Stimulated activated CD8-positive, alpha-beta memory T cell treated with anti-CD3 and anti-CD28 coated beads, Interleukin-15, amount 100 ng/mL, for 48 hours (primary cell): ENCODE measurements at places on chromosomes 12 and 14.

DNA sequence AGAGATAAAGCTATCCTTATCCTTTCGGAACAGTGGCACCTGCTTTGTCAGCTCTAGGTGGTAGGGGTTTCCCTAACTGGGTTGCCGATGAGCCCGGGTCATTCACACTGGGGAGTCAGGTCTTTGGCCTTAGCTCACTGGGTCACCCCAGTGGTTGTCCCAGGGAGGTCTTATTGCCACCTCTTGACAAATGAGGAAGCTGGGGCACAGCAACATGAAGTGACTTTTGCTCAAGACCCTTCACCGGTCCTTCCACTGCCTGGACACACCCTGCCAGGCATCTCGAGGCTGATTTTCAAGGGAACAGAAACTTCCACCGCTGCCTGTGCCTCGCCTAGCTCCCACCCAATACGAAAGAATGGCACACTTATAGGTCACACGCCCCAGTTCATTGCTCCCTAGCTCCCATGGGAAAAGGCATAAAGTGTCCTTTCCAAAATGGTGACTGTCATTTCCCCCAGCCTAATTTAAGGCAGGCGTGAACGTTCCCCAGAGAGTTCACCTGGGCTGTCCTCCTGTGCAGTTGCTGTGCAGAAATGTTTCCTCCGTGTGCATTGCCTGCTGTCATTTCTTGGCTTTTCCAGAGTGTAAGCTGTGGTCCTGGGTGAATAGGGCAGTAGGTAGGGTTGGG is 156.1 kb upstream of the CCND2 start:
- no peak for DNase-seq

GRCh38 chr12:75660805-75661404 is 149.5 kb upstream of the KRR1 start:
- DNase-seq: no peak

DNA sequence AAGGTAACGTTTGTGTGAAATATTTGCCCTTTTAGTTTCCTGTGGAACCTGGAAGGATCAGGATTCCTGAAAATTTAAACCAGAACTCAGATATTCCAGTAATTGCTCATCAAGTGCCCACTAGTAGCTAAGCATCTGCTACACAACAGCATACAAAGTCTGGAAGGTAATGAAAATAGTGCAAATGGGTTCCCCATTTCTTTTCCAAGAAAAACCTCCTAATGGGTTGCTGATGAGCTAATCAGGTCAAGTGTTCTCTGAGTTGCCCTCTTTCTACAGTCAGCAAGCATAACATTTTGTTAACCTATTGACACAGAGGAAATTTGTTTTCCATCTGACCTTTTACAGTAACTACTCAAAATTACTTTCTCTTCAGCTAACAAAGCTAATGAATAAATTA is 83.6 kb upstream of the PMCH start:
- no peak for DNase-seq

DNA sequence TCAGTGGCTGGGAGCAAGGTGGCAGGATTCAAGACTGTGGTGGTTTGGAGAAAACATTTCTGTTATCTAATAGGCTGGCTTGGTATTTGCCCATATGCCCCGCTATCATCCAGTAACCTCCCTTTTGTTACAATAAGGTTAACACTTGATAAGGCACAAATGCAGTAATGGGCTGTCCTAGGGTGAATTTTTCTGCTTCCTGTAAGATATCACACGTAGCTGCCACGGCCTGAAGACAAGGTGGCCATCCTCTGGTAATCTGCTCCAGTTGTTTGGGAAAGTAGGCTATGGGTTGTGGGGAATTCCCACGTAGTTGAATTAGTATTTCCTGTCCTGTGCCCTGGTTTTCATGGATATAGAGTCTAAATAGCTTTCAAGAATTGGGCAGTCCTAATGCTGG is 23.1 kb downstream of the ANG start:
- no peak for DNase-seq

DNA sequence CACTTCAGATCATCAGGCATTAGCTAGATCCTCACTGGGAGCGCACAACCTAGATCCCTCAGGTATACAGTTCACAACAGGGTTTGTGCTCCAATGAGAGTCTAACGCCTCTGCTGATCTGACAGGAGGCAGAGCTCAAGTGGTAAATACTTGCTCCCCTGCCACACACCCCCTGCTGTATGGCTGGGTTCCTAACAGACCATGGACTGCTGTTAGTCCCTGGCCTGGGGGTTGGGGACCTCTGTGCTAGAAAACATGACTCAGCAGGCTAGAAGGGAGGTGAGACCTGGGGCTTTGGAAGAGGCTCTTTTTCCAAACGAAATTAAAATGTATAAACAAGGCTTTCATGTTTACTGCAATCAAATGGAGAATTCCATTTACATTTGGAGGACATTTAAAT is 691.1 kb downstream of the FLRT2 start:
- no peak for DNase-seq

GRCh38 chr12:12408265-12408690 is 51.4 kb downstream of the BORCS5 start:
- no peak for DNase-seq

DNA sequence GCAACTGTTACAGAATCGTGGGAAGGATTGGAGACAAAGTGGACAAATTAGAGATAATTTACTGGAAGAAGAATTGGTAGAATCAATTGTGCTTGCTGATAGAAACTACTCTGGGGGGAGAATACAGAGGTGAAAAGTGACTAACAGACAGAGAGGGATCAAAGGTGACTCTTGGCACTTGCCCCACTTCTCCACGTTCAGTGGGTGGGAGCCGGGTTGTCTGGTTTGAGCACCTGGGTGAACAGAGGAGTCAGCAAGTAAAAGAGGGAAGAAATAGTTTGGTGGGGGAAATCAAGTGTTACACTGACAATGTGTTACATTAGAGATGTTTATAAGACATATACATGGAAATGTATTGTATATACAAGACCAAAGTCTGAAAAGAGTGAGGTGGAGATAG is 69.1 kb downstream of the PPP2R5E start:
- no peak for DNase-seq

GRCh38 chr12:54658306-54659264 is 10.4 kb upstream of the DCD start:
- DNase-seq: peak; percentile 9

DNA sequence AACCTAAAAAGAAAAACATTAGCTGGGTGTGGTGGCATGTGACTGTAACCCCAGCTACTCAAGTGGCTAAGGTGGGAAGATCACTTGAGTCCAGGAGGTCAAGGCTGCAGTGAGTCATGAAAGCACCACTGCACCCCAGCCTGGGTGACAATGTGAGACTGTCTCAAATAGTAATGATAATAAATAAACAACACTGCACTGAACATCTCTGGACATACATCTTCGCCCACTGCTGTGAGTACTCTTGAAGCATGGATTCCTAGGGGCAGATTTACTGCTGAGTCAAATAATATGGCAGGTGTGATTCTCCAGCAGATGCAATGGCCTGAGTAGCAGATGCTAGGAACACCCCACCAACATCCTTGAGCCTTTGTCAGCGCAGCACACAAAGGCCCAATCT is 23.6 kb downstream of the ABCB9 start:
- DNase-seq: no peak

GRCh38 chr14:40870252-40870651 is 736.4 kb upstream of the LRFN5 start:
- no peak for DNase-seq

- DNase-seq: no peak
Observed at GRCh38 chr14:78700236-78700635, 530.1 kb downstream of the NRXN3 start.

DNA sequence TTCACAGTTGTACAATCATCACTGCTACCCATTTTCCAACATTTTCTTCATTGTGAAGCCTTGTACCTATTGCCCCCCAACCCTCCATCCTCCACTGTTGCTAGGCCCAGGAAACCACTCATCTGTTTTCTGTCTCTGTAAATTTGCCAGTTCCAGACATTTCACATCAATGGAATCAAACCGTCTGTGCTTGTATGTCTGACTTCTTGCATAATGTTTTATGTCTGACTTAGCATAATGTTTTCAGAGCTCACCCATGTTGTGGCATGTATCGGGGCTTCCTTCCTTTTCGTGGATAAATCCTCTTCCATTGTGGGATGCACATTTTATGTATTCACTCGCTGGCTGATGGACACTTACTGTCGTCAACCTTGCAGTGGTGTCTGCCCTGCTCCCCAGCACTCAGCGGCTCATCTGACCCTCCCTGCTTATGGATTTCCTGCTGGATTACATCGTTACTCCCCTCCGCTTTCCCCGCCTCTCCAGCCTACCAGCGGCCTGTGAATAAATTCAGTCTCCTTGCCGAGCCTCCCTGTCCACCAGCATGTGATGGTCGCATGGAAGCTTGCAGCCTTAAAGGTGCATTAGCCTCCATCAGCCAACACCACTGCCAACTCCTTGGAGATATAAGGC is 727.6 kb upstream of the TMEM132C start:
- DNase-seq: no peak

- no peak for DNase-seq
Observed at GRCh38 chr14:43464968-43465367, 1042.1 kb downstream of the FSCB start.

DNA sequence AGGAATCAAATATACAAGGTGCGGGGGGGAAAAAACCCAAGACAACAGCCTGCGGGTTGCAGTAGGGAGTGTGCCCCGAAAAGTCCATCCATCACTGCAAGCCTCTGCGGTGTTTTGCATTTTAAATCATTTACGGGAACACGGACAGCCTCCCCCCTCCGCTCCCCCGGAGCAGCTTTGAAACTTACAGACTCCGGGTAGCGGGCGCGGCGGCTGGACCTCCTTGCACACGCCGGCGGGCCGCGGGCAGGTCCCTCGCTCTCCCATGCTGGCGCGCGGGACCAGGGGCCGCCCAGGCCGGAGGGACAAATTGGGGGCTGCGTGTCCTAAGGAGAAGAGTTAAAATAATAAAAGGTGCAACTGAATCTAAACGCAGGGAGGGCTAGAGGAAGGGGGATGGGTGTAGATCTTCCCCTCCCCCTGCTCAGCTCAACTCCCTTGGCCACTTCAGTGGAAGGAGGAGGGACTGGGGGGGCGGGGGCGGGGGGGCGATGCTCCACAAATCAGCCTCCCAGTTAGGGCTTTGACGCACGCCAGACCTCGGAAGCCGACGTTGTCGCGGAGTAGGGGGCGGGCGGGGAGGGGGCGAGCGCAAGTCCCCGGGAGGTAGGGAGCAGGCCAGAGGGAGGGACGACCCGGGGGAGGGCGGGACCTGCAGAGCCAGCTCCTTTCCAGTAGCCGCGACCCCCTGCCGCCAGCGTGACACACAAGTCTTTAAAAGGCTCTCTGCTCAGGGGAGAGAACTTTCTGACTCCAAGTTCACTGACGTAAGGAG is at the start of gene KCNJ8:
TSS of gene KCNJ8 (minus strand) at position 349 of the 775 bp plus-strand sequence. CDS start 1,090 bp downstream, outside the sequence.
- no peak for DNase-seq

DNA sequence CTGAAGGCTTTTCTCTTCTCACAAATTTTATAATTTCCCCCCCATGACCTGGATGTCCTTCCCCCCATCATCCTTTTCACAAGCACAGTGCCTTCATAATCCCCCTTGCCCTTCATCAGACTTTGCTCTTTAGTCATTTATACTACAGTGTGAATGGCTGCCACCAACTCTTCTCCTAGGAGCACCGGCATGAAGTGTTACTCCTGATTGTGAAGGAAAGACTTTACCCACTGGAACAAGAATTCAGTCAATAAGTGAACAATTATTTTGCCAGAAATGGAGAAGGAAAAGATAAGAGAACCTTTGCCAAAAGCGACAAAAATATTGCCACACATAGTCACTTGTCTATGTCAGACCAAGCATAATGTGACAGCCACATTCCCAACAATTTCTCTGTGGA is 5.0 kb downstream of the SERPINA9 start:
- no peak for DNase-seq

DNA sequence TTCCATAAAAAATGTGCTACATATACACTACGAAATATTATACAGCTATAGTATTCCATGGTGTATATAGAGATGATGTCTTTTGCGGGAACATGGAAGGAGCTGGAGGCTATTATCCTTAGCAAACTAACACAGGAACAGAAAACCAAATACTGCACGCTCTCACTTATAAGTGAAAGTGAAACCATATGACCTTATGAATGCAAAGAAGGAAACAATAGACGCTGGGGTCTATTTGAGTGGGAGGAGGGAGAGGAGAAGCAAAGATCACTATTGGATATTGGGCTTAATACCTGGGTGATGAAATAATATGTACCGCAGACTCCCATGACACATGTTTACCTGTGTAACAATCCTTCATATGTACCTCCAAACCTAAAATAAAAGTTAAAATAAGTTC is 142.8 kb downstream of the LRFN5 start:
- DNase-seq: no peak

GRCh38 chr14:76761960-76762410 is 717 bp downstream of the VASH1 start:
- DNase-seq: no peak

DNA sequence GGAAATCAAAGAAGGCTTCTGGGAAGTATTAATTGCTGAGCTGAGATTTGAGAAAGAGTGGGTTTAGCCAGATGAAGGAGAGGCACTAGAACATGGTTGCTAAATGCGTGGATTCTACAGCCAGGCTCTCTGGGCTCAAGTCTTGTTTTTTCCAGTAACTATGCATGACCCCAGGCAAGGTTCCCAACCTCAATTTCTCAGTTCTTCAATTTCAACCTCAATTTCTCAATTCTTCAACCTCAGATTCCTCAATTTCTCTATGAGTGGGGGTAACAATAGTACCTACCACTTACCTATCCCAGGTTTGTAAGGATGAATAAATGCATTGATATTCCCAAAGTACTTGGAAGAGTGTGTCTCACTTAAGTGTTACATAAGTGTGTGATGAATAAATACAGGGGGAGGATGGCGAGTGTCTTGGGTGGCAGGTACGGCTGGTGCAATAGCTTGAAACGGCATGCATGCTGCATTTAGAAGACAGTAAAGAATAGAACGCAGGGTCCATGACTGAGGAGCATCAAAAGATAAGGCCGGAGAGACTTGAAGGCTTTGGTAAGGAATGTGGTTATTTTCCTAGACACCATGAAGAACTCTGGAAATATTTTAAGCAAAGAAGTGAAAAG is 149.1 kb upstream of the ATP2B1 start:
- no peak for DNase-seq

- DNase-seq: no peak
Observed at GRCh38 chr12:101813117-101813516, 17.6 kb downstream of the GNPTAB start.

- no peak for DNase-seq
Observed at GRCh38 chr12:59486827-59487226, 109.0 kb upstream of the SLC16A7 start.

DNA sequence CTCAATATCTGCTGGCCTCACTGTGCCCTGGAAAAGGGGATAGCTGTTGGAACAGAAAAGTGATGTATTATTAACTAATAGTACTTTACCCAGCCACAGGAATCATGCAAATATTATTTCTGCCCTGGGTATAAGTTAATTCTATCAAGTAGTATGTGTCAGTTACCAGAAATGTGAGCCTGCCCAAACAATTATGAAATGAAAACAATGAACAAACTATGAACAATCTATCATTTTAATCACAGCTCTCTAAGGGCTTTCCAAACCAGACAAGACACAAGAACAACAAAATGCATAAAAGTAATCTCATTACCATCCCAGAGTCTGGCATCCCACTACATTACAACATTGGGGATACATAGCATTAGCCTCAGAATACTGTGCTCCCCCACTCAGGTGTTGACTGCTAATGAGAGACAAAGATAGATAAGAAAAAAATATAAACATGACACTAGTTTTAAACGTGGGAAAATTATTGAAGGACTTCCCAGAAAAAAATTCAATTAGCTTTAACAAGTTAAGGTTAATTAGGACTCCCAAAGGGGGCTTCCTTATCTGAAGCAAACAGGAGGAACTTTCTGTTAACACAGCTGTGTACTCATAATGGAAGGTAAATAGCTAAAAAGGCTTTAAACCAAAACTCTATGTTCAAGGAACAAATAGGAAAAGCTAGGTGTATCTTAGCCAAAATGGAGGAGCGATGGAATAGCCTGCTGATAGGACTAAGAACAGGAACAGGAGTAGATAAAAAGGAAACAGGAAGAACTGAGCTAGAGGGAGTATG is 3.3 kb downstream of the DCAF5 start:
- DNase-seq: no peak
